ENCODE measurements at places on chromosomes 3 and 15. TPM values are rescaled to one million over a fixed set of nuclear protein-coding genes. Genes with fewer than 3 reads are reported as not detected.

Gene PFKFB4
- total RNA-seq, result 24.5 TPM

Gene DNASE1L3
- not detected for total RNA-seq

Gene ACKR4
- 0.19 TPM for total RNA-seq

Gene CKMT1B
- 86.0 TPM for total RNA-seq

Gene KNG1
- total RNA-seq, result not detected

Gene SNRPA1
- 71.4 TPM for total RNA-seq

Gene GOLGA6L2
- not detected for total RNA-seq

Gene FBXO40
- not detected for total RNA-seq

Gene SNAPC5
- 14.4 TPM for total RNA-seq

Gene C2CD4B
- total RNA-seq, result not detected

Gene CCR9
- not detected for total RNA-seq

Gene CCDC39
- not detected for total RNA-seq

Gene CLDN18
- not detected for total RNA-seq

Gene KBTBD13
- total RNA-seq, result not detected

Gene CNBP
- 313 TPM for total RNA-seq

Gene ROPN1
- total RNA-seq, result not detected

Gene DYNLT2B
- 25.3 TPM for total RNA-seq

Gene SLC12A1
- not detected for total RNA-seq

Gene TGM4
- 0.33 TPM for total RNA-seq

Gene SAMMSON
- not detected for total RNA-seq

Gene CCR5
- total RNA-seq, result not detected

Gene PLA2G4D
- total RNA-seq, result not detected

Gene COL6A5
- total RNA-seq, result not detected

Gene CTXND1
- not detected for total RNA-seq

Gene TGM5
- total RNA-seq, result 0.92 TPM

Gene COMMD4
- total RNA-seq, result 89.4 TPM

Gene MESP1
- not detected for total RNA-seq

Gene DLL4
- total RNA-seq, result not detected

Gene GXYLT2
- 10.7 TPM for total RNA-seq

Gene MME
- 12.8 TPM for total RNA-seq

Gene CFAP100
- not detected for total RNA-seq

Gene FAM174B
- 3.2 TPM for total RNA-seq

Gene PLA2G4F
- 3.5 TPM for total RNA-seq

Gene LDHAL6B
- not detected for total RNA-seq

Gene ADAMTS17
- total RNA-seq, result 2.0 TPM

Gene SERF2
- 907 TPM for total RNA-seq

Gene THRB
- total RNA-seq, result 2.8 TPM

Gene AADAC
- not detected for total RNA-seq

Gene STRA6
- total RNA-seq, result 0.79 TPM

Gene GRM7
- not detected for total RNA-seq

Gene TMCO5A
- not detected for total RNA-seq

Gene CADM2
- 0.14 TPM for total RNA-seq

Gene ARL14
- 1.1 TPM for total RNA-seq

Gene FBLN2
- total RNA-seq, result 3.7 TPM

Gene GNL3
- 91.3 TPM for total RNA-seq

Gene SERPINI2
- total RNA-seq, result not detected

Gene PRR23E
- not detected for total RNA-seq

Gene NECTIN3
- 5.0 TPM for total RNA-seq

Data from airway epithelial cell (primary cell).